ENCODE measurements at places on chromosomes 4 and X. TPM values are rescaled to one million over a fixed set of nuclear protein-coding genes. Genes with fewer than 3 reads are reported as not detected.

The VEGFC gene
- 13.7 TPM for total RNA-seq

The TMSB15C gene
- 1.4 TPM for total RNA-seq

The GCNA gene
- 1.6 TPM for total RNA-seq

- no peak for DNase-seq
Measured at GRCh38 chr4:127828121-127828520, 46.0 kb downstream of the HSPA4L start.

DNA sequence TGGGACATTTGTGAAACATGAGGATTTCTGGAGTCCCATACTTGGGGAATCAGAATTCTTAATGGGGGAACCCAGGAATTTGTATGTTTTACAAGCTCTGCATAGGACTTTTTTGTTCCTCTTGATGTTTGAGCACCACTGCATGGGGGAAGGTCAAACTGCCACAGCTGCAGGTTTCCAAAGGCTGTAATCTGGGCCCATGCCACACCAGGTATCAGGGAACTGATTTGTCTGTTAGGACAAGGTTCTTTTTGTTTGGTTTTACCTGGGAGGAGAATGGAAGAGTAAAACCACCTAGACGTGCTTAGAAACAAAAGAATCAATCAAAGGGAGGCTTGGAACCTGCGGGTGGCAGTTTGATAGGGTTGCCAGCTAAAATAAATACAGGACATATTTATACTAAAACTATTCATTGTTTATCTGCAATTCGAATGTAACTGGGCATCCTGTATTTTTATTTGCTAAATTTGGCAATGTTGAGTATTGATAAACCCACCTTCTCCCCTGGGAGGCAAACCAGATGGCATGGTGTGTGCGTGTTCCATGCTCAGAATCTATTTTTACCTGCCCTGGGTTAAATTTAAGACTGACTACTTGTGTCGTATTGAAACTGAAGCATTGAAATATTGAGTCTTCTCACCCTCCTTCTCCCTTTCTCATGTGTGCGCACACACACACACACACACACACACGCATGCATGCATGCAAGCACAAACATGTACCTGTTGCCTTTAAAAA lies 63.7 kb downstream of the TMEM164 start:
- DNase-seq: no peak

GRCh38 chrX:37424000-37424429 lies 74.9 kb downstream of the PRRG1 start:
- no peak for DNase-seq

DNA sequence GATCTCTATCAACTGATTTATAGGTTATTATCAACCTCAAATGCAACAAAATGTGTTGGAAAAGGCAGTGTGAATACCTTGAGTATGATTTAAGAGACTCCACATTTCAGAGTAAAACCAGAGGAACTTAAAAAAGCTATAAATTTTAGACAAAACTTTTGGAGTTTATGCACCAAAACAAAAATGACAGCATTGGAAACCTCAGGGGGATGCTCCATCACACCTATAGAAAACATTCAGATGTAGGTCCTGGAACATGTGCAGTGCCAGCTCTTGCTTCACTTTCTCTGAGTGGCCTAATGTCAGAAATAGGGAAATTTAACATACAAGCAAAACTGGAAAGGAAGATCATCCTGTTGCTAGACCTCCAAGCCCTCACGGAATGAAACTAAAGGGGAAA lies 5.8 kb upstream of the VEGFC start:
- DNase-seq: no peak

DNA sequence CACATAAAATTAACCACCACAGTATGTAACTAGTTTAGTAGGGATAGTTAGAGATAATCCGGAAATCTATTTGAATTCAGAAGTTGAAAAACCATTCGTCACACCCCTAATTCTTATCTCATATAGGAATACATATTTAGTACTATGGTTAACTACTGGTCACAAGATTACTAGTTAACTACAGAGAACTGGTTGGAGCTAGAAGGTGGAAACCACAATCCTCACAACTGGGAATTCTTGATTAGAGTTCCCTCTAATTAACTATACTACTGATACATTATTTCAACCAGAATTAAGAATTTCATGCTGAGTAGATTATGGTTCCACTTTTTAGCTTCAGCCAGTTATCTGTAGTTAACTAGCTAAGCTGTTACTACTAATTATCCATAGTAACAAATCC lies 39.9 kb upstream of the NKAP start:
- no peak for DNase-seq

GRCh38 chr4:150501009-150501727 lies 80.8 kb upstream of the MAB21L2 start:
- no peak for DNase-seq

Measured in ureter (tissue), 1 donor.